ENCODE measurements at places on chromosomes 6 and 20. TPM values are rescaled to one million over a fixed set of nuclear protein-coding genes. Genes with fewer than 3 reads are reported as not detected.

DNA sequence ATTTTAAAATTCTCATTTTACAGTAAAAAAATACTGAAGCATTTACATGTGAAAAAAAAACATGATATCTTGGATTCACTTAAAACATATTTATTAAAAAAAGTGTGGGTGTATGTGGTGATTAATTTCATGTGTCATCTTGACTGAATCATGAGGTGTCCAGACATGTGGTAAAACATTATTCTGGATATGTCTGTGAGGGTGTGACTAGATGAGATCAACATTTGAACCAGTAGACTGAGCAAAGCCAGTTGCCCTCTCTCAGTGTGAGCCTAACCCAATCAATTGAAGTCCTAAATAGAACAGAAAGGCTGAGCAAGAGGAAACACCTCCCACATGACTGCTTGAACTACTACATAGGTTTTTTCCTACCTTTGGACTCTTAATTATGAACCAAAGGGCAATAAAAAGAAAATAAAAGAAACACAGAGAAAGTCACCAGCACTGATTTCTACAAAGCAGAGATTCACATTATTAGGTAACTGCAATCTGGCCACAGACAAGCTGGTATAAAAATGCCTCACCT, 90.5 kb upstream of the VGLL2 start:
- no peak for DNase-seq

GRCh38 chr6:13033145-13033544, 295.2 kb downstream of the TBC1D7 start:
- no peak for DNase-seq

GRCh38 chr6:64538722-64539121, 903.1 kb downstream of the PHF3 start:
- DNase-seq, result no peak

GRCh38 chr6:133814797-133815196, 74.1 kb upstream of the TCF21 start:
- no peak for DNase-seq

The VWA7 gene
- 5.6 TPM for total RNA-seq

The CLPSL1 gene
- total RNA-seq, result not detected
